ENCODE measurements at places on chromosomes 12 and 14.

DNA sequence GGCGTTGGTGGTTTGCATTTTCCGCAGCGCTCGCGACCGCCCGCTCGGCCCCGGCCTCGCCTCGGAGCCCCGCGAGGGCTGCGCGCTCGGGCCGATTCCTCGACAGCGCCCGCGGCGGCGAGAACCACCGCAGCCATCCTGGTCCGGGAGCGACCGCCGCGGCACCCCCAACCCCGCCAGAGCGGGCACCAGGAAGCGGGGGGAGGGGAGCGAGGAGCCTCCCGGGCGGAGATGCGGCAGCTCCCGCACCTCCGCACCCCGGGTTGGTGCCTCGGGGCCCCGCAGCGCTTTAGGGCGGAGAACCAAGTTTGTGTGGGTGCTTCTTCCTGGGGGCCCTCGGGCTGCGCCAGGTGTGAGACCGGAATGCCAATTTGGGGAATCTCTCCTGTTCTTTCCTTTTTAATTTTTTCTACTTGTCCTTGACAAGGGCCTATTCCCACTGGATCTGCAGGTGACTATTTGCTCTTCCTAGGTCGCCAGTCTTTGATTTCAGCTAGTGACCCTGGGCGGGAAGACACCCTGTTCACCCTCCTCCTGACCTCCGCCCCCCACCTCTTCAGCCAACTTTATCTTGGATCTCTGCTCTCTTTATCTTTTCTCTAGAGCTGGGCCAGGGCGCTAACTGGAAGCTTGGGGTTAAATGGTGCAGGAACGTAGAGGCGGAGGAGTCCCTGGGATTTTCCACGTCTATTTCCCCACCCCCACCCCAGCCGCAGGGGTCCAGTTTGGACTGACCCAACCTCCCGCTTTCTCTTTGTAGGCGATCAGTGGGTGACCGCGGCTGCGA is at the start of gene SOCS2:
TSS of gene SOCS2 (plus strand) at position 751 of the 787 bp plus-strand sequence. CDS start 223 bp downstream, outside the sequence.
- peak; percentile 71 for DNase-seq

DNA sequence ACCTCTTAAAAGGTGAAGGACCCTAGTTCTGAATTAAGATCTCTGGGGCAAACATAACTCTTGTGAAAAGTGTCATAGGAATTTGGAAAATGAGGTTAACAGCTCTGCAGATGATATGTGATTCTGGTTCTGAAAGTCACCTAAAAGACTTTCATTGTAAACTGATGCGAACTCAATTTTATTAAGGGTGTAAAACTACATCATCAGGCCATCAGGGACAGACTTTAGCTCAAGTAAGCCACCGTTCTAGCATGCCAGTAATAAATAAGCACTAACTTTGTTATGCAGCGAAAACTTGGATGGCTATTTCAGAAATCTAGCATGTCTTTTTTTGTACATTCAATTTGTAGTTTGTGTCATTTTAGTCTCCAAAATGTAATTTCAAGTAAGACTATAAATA is 61.6 kb downstream of the R3HDM2 start:
- DNase-seq, result no peak

GRCh38 chr14:30988509-30988908 is 36.9 kb upstream of the AP4S1 start:
- no peak for DNase-seq

DNA sequence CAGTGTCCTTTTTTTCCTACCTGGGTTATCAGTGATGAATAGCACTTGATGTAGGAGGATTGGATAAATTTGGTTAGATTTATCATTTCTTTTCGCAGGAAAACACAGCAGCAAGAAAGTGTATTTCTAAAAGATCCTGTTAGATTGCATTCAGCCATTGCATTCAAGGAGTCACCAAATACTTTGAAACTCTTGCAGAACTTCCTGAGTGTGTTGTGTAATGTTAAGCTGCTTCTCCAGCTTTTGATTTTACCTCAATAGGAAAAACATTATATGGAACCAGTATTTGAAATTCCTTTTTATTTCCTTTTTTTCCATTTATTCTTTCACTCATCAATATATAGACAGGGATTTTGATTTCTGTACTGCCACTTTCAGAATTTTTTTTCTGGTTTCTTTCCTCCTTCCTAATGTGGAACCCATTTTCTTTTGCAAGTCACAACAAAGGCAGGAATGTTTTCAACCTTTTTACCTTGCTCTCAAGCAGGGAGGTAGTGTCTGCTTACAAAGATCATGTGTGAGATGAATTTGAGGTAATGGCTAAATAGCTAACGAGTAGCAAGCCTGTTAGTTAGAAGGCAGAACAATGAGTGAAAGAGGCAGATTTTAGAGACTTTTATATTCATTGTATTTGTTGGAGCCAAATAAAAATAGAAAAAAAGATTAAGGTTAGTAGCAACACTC is 56.2 kb downstream of the PPHLN1 start:
- DNase-seq, result no peak

DNA sequence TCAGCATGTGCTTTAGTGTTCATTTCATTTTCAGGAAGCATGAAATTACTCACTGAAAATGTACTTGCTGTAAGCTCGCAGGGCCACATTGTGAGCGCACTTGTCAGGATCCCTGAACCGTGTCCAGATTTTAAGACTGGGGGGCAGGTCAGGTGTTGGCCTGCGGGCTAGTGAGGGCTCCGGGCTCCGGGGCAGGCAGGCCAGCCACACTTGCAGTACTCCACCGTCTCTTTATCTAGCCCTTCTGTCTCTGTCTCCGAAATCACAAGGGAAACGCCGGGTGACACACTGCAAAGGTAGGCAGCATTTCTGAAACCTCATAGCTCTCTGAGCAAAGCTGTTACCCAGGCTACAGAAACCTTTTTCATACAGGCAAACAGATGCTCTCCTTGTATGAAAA is 98.7 kb downstream of the EML1 start:
- no peak for DNase-seq

GRCh38 chr12:77062846-77063461 is 2.4 kb downstream of the E2F7 start:
- no peak for DNase-seq

- peak; percentile 4 for DNase-seq
Measured at GRCh38 chr12:62720661-62721330, 214.2 kb downstream of the PPM1H start.

DNA sequence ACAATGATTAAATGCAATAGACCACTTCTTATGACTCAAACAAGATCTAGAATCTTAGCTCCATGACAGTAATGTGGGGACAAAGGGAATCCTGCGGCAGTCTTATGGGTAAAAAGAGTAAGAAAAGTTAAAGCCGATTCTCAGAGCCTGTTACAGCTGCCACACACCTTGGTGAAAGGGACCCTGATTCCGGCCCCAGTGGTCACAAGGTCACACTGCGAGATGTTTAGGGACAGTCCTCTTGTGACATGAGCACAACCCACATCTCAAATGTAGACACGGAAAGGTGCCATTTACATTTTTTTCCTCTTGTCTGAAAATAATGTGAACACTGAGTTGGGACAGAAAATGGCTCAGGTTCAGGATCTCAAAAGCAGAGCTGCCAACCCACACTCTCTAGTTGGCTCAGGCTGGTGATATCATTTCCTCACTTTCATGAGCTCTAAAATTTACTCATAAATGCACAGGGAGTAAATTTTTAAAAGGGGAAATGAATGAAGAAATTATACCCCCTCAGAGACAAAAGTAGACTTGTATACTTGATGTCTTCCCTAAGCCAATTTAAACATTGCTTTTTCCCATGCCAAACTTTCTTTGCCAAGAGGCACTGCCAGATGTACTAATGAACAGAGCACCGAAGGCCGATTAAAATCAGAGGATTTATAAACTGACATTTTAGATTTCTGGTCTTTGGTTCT is 113.1 kb upstream of the OVCH1 start:
- no peak for DNase-seq

- no peak for DNase-seq
Measured at GRCh38 chr12:27343255-27344000, 10.8 kb downstream of the BMAL2 start.

DNA sequence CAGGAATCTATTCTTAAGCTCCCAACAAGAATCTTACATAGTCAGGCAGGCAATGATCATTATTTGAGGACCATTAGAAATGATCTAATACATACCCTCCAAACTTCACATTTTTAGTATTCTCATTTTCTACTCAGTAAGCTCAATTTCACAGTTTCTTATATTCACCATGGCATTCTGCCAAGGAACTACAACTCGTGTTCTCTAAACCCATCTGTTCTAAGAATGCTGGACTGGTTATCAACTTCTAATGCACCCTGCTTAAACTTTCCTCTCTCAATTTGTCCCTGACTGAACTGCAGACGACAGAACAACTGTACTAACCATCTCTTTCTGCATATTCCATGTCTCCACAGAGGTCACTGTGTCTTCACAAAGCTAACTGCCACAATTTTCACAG is 58.6 kb downstream of the GXYLT1 start:
- no peak for DNase-seq

GRCh38 chr14:20668969-20669368 is 15.4 kb upstream of the RNASE4 start:
- DNase-seq, result no peak

- DNase-seq, result no peak
Measured at GRCh38 chr14:68677476-68677875, 115.4 kb downstream of the ZFP36L1 start.

DNA sequence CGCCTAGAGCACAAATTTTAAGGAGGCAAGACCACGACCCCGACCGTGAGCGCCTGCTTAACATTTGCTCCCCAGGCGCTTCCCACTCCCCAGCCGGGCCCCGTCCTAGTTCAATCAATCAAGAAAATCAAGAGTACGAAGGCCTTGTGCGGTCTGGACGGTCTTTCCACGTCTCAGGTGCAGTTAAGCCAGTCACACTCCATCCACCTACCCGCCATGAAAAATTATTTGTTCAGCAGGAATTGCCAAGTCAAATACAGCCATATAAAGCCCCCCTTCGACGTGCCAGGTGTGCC is 603 bp upstream of the LRR1 start:
- peak; percentile 81 for DNase-seq

DNA sequence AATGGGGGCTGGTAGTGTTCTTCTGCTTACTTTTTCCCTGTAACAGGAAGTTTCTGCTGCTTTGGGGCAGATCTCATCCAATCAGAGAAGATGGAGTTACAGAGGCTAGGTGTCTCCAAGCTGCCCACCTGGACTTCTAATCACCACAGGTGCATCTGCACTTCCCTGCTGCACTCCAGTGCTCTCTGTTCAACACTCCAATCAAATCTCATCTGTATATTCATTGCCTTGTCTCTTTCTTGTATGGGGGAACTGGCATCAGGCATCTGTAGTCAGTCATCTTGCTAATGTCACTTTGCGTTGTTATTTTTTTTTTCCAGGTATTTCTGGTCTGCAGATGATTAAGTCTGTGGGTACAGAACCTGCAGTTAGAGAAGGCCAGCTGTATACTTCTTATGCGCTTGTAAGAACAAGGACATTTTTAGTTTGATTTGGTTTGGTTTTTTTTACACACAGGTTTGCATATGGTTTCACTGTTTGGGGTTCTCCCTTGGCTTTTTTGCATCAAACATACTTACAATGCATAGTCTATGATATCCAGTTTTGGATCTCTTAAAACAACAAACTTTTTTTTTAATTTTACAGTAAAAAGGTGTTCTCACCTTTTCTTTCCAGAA is 116.0 kb downstream of the METTL25 start:
- DNase-seq, result no peak

GRCh38 chr12:57892232-57892972 is 45.9 kb upstream of the CTDSP2 start:
- no peak for DNase-seq

- DNase-seq, result no peak
Measured at GRCh38 chr12:89414851-89415250, 62.5 kb upstream of the DUSP6 start.

DNA sequence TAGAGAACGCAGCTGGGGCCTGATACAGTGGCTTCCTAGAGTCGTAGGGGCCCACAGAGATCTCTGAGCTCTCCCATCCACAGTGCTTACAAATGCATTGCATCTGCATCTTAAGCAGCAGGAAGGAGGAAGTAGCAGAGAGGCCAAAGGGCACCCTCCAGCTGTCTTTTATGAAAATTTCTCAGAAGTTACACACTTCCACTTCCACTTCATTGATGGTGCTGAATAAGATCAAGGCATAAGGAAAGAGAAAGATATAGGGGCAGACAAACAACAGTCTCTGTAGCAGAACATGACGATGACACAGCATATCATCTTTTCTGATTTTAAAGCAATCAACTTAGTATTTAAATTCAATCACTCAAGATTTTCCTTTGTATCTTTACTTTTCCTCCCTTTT is 51.6 kb upstream of the ABCC9 start:
- DNase-seq, result no peak

GRCh38 chr12:87671757-87672156 is 357.4 kb downstream of the C12orf50 start:
- no peak for DNase-seq

- no peak for DNase-seq
Measured at GRCh38 chr14:67428501-67429031, 16.6 kb upstream of the PLEK2 start.

- no peak for DNase-seq
Measured at GRCh38 chr12:52585946-52586345, 12.3 kb upstream of the KRT74 start.

DNA sequence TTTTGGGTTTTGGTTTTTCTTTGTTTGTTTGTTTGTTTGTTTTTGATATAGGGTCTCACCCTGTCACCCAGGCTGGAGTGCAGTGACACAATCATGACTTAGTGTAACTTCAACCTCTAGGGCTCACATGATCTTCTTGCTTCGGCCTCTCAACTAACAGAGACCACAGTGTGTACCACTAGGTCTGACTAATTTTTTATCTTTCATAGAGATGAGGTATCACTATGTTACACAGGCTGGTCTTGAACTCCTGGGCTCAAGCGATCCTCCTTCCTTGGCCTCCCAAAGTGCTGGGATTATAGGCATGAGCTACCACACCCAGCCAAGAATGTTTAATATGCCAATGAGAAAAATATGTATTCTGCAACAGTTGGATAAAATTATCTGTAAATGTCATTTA is 29.6 kb upstream of the USP15 start:
- DNase-seq, result no peak

- no peak for DNase-seq
Measured at GRCh38 chr12:50032515-50032853, 7.2 kb upstream of the RACGAP1 start.

- no peak for DNase-seq
Measured at GRCh38 chr12:132951649-132952048, 4.5 kb downstream of the ZNF605 start.

- no peak for DNase-seq
Measured at GRCh38 chr12:115598871-115599811, 678.4 kb downstream of the MED13L start.

DNA sequence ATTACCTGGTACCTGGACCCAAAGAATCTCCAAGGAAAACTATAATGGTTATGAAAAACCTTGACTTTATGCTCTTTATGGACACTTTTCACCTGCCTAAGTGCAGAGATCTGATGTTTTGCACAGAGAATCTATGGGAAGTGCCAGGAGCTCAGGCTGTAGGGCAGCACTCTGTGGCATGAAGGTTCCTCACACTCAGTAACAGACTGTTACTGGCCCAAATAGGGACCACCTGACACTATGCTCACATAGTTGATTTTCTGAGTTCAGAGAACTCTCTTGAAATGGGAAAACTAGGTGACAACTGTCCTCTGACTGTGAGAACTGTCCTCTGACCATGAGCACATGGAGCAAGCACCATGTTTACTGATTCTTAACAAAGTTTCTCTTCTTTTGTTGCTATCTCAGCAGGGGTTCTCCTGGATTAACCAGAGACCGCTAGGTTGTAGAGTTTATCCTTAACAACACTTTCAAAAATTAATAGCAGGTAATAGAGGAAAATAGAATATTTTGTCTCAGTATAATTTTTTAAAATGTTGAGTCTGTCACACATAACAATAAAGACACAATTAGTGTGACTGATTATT is 101.6 kb downstream of the STXBP6 start:
- DNase-seq, result no peak

GRCh38 chr12:48777501-48778400 is 11.1 kb downstream of the ADCY6 start:
- DNase-seq, result no peak

Data from NCI-H146 (cell line).